ENCODE measurements at places on chromosomes 7 and 10.
A peak's percentile ranks its signal among the peaks of the same experiment; 100 is the strongest.

- no peak for DNase-seq
These were observed 78.5 kb downstream of the GRID1 start for GRCh38 chr10:86287966-86288579.

DNA sequence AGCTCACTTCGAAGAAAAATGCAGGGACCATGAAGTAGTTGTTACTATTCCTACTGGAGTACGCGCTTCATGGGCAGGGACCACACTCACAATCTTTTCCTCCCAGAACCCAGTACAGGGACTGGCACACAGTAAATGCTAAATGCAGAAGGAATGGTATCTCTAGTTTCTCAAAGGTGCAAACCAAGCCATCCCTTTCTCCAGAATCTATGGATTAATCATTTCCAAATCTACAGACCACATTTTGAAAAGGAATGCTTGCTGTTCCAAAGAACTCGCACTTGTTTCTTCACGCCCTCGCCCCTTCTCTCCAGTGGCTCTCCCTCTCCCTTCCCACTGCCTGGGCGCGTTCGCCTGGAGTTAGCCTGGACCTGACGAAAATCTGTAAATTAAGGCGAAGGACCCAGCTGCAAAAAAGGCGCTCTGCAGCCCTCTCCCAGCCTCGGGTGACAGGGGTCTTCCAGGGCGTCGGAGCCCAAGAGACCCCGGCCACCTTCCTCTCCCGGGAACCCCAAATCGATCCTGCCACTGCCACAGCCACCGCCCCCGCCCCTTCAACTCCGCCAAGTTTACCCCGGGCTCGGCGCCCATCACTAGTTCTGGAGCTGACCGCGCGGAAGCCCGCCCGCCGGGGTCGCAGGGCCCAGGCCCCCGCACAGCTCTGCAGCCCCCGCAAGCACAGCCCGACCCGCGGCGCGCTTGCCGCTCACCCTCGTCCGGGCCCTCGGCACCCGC is 527 bp downstream of the PDIA4 start:
- no peak for DNase-seq

GRCh38 chr7:74193054-74193453 is 16.8 kb upstream of the LAT2 start:
- no peak for DNase-seq

GRCh38 chr7:150428671-150429451 is 21.6 kb upstream of the GIMAP8 start:
- DNase-seq: no peak

DNA sequence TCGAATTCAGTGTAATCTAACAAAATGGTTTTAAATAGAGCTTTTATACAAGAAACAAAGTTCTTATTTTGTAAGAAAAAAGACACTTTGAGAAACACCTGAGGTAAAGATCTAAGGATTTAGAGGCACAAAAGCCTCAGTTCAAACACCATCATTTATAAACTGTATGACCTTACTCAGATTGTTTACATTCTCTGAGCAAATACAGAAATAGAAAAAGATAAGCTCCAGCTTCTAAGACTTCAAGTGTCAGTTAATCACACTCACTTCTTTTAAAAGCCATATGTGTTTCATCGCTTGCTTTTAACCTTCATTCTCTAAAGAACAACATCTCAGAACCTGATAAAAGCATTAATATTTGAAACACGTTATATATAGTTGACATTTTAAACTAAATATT is 27.9 kb downstream of the CADPS2 start:
- no peak for DNase-seq

- no peak for DNase-seq
These were observed 6.5 kb downstream of the TSPAN14 start for GRCh38 chr10:80460399-80461207.

- DNase-seq: no peak
These were observed 58.7 kb upstream of the BTRC start for GRCh38 chr10:101295261-101295660.

DNA sequence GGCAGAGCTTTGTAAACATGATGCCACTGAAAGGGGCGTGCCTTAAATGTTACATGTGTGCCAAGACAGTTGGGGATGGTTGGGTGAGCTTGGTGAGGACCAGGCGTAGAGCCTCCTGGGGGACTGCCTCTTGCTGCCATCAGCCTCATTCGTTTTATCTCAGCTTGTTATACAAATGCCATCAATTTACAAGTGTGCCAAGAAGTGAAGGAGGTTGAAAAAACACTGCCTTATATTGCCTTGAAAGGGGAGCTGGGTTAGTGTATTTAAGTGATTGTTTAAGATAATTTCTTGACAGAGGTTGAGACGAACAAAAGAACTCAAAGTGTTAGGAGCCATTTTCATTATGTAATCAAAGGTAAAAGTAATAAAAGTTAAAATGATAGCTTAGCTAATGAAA is 354.7 kb downstream of the PHTF2 start:
- DNase-seq: no peak

- no peak for DNase-seq
These were observed 132.6 kb downstream of the NRBF2 start for GRCh38 chr10:63265683-63266235.

DNA sequence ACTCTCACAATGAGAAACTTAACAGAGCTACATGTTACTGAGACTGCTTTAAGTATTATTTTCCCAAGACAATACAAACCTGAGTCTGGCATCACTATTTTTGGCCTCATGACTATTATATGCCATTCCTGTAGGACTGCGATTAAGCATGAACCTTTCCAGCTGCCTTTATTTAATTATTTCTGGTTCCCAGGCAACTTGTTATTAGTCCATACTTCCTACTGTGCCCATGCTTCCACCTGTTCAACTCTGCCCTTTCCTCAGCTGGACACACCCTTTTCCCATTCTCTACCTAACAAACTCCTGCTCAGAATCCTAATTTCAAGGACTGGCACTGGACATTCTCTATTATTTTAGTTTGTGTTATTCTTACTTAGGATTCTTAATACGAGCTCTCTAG is 8.1 kb upstream of the CROT start:
- no peak for DNase-seq

DNA sequence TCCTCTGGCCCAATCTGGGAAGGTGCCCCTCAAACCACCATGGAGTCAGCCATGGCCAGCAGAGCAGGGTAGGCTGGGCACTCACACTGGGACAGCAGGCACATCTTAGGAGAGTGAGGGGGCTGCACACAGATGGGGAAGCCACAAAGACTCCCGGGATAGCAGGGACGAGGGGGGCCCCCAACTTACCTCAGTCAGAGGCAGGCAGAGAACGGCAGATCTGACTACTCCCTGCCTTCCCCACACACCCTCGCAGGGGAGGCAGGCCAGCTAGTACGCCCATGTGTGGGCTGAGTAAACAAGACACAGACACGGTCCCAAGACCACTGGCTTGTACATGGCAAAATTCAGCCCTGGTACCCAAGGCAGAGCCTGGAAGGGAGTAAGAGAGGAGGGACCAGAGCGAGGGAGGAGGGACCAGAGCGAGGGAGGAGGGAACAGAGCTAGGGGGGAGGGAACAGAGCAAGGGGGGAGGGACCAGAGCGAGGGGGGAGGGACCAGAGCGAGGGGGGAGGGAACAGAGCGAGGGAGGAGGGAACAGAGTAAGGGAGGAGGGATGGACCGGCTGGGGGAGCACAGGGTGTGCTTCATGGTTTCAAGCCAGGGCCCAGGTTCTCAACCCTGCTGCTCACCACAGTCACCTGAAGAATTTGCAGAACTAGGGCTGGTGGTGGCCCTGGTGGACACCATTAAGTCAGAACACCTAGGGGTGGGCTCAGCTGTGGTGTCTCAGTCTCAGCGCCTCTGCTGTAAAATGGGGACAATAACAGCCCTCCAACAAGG is 73.8 kb downstream of the RGS10 start:
- DNase-seq: no peak

GRCh38 chr7:27161721-27162560 is 3.4 kb downstream of the HOXA9 start:
- peak; percentile 57 for DNase-seq

DNA sequence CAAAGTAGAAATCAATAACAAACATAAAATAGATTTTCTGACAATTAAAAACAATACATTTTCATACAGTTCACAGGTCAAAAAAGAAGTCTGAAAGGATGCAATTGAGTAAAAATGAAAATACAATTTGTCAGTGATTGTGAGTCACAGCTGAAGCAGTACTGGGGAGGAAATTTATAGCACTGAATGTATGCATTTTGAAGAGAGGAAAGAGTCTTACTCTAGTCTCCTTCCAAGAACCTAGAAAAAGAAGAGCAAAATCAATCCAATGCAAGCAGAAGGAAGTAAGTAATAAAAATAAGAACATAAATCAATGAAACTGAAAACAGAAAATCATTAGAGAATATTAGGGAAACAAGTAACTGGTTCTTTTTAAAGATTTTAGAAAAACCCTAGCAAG is 507.2 kb upstream of the IGFBP3 start:
- no peak for DNase-seq

- DNase-seq: no peak
These were observed 80.4 kb downstream of the HIP1 start for GRCh38 chr7:75658369-75658768.

All from nephron progenitor cell (in vitro differentiated cells).